ENCODE measurements at places on chromosomes 7 and 10. TPM values are rescaled to one million over a fixed set of nuclear protein-coding genes. Genes with fewer than 3 reads are reported as not detected.

KMT2E gene
- total RNA-seq: 14.9 TPM

TMEM178B gene
- total RNA-seq: 1.2 TPM

REEP3 gene
- 13.4 TPM for total RNA-seq

OR2A1 gene
- not detected for total RNA-seq

NRP1 gene
- total RNA-seq: 109 TPM

SPAG6 gene
- not detected for total RNA-seq

ZP3 gene
- 17.5 TPM for total RNA-seq

TBX20 gene
- total RNA-seq: 3.2 TPM

SFRP4 gene
- total RNA-seq: 4.6 TPM

IFIT1B gene
- total RNA-seq: not detected

ARL4A gene
- 44.9 TPM for total RNA-seq

GLUD1 gene
- total RNA-seq: 103 TPM

EVX1 gene
- total RNA-seq: not detected

AOC1 gene
- not detected for total RNA-seq

OR2AE1 gene
- not detected for total RNA-seq

ADRA2A gene
- 0.04 TPM for total RNA-seq

ASB13 gene
- total RNA-seq: 19.2 TPM

PKD2L1 gene
- 0.15 TPM for total RNA-seq

UBE3C gene
- total RNA-seq: 61.7 TPM

CD36 gene
- total RNA-seq: 0.21 TPM

TDRD1 gene
- total RNA-seq: not detected

STEAP1B gene
- total RNA-seq: 0.30 TPM

KIAA1549 gene
- total RNA-seq: 8.1 TPM

CYP2C19 gene
- not detected for total RNA-seq
